GM23248 (cell line): ENCODE measurements at places on chromosomes 16 and 17.

DNA sequence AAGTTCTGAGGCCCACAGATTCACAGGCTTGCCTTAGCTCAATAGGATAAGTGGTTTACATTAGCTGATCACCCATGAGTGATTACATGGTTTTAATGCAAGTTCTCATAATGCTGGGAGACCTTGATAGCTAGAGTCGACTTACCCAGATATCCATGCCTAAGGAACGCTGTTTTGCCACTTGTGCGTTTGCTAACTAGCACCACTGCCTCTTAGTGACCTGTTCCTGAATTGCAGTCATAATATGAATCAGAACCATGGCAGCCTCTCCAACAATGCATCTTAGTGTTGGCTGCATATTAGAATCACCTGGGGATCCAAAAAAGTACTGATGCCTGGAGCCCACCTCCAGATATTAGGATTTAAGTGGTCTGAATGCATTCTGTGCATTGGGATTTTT lies 251.1 kb upstream of the CDH5 start:
- no peak for DNase-seq

DNA sequence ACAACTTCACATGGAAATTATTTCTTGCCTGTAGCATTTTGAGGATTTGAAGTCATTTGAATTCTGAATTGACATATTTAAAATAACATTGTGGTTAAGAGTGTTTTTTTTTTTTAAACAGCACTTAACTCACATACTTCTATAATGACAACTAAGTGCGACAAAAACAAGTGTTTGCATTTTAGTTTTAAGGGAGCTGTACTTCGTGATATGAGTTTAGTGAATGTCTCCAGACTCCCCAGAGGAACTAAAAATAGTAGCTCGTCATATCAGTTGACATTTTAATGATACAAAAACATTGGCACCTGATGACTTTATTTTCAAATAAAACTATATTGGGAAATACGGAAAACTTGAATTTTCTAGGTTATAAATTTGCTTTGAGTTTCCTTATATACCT lies 389.6 kb upstream of the MON1B start:
- no peak for DNase-seq

- no peak for DNase-seq
Measured at GRCh38 chr17:72249441-72249840, 128.6 kb downstream of the SOX9 start.

DNA sequence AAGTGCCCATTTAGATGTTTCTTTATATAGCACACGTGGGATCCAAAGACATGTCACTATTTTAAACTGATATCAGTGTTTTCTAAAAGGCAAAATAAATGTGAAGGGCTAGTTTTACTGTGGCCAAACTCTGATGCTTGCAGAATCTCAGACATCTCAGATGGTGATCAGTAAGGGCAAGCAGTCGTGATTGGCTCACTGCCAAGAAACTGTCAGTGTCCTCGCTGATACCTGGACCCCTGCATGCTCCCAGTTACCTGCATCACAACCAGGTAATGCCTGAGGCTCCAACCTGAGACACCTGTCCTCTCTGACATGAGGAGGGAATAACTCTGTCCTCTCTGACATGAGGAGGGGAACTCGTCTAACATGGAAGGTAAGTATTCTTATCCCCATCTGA lies 114.0 kb downstream of the SPECC1 start:
- DNase-seq = no peak

DNA sequence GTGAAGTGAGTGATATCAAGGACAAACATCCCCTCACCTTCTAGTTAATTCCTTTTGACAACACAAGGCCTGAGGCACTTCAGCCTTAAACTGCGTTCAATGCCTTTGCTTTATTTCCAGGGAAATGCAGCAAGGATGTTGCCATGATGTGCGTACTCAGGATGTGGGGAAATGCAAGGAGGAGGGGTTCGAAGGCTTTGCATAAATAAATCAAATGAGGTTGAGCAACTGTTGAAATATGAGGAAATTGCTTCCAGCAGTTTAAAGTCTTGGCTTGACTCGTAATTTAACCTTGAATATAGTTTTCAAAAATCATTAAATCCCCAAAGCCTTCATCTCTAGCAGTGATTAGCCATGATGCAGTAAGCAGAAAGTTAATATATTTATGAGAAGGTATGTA lies 81.8 kb upstream of the CCL2 start:
- peak; percentile 58 for DNase-seq

- DNase-seq = no peak
Measured at GRCh38 chr17:69486779-69487637, 72.5 kb downstream of the MAP2K6 start.

DNA sequence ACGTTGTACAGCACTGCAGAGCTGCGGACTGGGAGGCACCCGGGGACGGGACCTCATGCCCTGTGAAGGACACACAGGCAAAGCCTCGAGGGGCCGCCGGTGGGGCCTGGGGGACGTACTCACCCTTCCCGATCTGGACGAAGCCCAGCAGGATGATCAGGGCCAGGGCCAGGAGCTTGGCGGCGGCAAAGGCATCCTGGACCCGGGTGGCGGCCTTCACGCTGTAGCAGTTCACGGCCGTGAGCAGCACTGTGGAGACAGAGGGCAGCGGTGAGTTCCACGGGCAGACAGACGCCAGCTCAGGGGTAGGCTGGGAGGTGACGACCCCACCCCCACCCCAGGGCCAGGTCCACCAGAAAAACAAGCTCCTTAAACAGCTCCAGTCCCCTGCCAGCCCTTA lies 17.7 kb downstream of the SLC7A5 start:
- DNase-seq = no peak
